Right ventricle myocardium inferior (tissue), 1 donor: ENCODE measurements at places on chromosomes 1 and 21. TPM values are rescaled to one million over a fixed set of nuclear protein-coding genes. Genes with fewer than 3 reads are reported as not detected.
A peak's percentile ranks its signal among the peaks of the same experiment; 100 is the strongest.

DNA sequence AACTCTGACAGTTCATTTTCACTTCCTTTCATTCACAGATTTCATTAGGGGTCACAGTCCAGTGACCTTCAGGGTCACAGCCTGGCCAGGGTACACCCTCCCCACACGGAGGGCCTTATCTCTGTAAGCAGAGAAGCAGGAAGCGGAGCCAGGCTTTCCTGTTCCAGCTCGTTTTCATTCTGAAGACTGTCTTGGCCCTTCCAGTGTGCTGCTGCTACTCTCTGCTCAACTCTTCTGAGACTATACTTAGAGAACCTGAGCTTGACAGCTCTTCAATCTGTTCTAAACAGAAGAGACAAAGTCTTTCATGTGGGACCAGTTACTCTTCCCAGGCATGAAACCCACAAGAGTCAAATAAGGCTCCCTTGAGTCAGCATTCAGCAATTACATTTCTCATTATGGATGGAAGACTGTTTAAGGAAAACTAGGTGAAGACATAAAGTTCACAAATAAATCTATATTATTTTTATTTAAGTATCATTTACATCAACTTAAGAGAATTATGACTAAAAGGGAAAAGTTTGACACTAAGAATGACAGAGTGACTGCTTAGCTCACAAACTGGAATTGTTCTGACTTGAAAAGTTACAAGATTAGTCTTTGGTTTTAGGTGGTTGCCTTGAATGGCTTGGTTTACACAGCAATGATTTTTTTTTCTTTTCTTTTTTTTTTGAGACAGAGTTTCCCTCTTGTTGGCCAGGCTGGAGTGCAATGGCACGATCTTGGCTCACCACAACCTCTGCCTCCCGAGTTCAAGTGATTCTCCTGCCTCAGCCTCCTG lies 4.8 kb upstream of the TDRD10 start:
- DNase-seq = no peak

GRCh38 chr1:88462488-88463261 lies 221.4 kb upstream of the PKN2 start:
- peak; percentile 72 for DNase-seq

- peak; percentile 22 for DNase-seq
Measured at GRCh38 chr1:156655904-156656516, 14.1 kb downstream of the BCAN start.

DNA sequence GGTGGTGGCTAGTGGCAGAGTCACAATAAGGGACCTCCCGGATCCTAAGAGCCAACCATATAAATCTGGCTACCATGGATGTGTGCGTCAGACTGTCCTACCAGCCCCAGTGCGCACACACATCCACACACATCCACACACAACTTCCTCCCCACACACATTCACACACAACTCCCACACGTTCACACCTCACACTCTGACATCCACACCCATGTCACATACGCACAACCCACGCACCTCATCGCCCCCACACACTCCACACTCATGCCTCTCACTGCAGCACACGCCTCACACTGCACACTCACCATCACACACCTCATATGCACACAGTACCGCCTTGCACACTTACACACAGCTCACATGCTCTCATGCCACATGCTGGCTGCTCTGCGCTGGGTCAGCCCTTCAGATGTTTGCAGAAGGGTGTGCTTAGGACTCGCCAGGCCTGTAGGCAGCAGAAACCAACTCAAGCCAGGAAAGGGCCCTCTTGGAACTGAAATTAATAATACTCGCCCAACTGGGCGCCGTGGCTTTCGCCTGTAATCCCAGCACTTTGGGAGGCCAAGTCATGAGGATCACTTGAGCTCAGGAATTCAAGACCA lies 3.0 kb downstream of the LDLRAD2 start:
- no peak for DNase-seq

DNA sequence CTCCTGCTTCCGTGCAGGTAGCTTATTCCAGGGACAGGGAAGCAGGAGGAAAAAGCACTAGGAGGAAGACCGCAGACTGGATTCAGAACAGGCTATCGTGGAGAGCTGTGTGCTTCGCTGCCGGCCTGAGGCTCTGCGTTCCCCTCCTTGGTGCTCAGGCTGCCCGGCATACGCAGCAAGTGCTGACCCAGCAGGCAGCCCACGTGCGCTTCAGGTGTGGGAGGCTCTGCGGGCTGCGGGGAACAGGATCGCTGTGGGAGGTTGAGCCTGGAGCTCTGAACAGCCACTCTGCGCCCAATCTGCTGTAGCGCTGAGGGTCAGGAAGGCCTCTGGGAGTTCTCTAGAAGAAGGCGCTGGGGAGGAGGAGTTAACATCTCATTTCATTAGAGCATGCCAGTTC lies 27.9 kb downstream of the DOP1B start:
- DNase-seq = no peak

- DNase-seq = no peak
Measured at GRCh38 chr21:44084496-44085241, 22.5 kb upstream of the PWP2 start.

DNA sequence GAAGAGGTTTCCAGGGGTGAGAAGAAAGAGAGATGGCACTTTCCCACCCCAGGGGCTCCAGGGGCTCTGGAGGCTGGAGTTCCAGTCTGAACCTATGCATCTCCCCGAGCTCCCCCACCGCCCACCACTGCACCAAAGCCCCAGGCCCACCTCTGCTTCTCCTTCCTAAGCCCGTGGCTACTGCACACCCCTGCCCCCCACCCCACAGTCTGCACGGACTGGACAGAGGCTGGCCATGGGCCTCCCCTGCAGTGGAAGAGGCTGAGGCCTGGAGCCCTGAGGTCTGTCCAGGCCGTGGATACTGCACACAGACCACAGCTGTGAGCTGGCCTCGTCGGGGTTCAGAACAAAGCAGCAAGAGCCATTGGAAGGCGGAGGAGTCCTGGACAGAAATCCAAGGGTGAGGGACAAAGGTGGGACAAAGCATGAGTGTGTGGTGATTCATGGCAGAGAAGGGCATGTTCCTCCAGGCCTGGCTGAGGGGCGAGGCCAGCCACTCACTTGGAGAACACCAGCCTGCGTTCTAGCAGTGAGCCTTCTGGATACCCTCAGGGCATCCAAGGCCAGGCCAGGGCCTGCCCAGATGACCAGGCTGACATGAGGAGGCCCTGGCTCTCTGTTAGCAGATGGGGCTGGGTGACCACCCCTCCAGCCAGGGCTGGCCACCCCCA lies 244.8 kb upstream of the VAMP3 start:
- DNase-seq = no peak

- DNase-seq = no peak
Measured at GRCh38 chr1:67348586-67349252, 41.0 kb downstream of the IL12RB2 start.

- DNase-seq = no peak
Measured at GRCh38 chr1:118381197-118381869, 196.3 kb upstream of the SPAG17 start.

GRCh38 chr1:205182930-205183329 lies 28.6 kb downstream of the DSTYK start:
- DNase-seq = no peak

- DNase-seq = no peak
Measured at GRCh38 chr1:112346801-112347350, 49.1 kb upstream of the CTTNBP2NL start.

GRCh38 chr1:30462826-30463425 lies 260.5 kb downstream of the MATN1 start:
- DNase-seq = no peak

- no peak for DNase-seq
Measured at GRCh38 chr1:50422946-50423669, at the start of gene DMRTA2. Gene DMRTA2 (minus strand): TSS chr1:50423443. CDS start chr1:50421536, 1,907 bp downstream.

DNA sequence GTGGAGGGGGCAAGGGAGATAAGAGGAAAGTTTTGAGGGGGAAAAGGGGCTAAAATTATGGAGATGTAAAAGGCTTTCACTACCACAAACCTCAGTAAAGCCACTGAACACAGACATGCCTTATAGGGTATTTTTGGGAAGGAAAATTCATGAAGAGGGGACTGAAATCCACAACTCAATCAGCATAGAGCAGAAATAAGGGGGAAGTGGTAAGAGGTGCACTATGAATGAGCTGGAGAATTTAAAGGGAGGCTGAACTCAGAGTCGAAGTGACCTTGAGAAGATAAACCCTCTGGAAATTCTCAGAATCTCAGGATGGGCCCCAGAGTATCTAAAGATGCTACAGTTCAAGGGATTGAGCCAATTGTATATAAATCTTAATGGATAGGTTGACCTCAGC lies 15.3 kb downstream of the RHEX start:
- no peak for DNase-seq

DNA sequence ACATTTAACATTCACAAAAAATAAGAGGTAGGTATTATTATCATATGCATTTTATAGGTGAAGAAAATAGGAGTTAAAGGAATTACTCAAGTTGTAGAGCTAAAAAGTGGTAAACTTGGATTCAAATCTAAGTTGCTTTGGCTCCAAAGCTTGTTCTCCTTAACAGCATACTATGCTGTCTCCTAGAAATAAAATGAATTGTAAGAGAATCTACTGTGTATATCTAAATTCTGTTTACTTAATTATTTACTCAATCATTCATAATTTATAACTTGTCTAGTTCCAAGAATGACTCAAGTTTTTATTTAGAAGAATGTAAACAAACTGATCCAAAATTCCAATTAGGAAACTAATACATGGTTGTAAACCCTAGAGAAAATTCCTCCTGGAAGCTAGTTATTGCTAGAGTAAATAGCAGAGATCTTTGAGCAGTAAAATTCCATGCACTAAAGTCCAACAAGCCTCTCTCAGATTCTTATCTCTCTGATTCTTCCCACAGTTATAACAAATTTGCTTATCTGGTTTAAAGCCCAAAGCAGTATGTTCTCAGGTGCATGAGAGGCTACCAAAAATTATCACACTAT lies 132.5 kb upstream of the DPT start:
- DNase-seq = no peak

DNA sequence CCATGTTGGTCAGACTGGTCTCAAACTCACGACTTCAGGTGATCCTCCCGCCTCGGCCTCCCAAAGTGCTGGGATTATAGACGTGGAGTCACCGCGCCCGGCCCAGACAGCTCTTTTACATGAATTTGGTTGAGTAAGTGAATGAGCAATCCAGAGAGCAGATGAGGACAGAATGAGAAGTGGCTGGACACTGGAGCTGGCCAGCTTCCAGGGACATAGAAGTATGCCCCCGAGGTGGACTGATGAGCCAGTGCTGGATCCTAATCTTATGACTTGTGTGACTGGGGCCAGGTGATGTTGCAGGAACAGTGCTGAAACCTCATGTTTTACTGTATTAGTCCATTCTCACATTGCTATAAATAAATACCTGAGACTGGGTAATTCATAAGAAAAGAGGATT lies 35.9 kb upstream of the KANK4 start:
- DNase-seq = no peak

DNA sequence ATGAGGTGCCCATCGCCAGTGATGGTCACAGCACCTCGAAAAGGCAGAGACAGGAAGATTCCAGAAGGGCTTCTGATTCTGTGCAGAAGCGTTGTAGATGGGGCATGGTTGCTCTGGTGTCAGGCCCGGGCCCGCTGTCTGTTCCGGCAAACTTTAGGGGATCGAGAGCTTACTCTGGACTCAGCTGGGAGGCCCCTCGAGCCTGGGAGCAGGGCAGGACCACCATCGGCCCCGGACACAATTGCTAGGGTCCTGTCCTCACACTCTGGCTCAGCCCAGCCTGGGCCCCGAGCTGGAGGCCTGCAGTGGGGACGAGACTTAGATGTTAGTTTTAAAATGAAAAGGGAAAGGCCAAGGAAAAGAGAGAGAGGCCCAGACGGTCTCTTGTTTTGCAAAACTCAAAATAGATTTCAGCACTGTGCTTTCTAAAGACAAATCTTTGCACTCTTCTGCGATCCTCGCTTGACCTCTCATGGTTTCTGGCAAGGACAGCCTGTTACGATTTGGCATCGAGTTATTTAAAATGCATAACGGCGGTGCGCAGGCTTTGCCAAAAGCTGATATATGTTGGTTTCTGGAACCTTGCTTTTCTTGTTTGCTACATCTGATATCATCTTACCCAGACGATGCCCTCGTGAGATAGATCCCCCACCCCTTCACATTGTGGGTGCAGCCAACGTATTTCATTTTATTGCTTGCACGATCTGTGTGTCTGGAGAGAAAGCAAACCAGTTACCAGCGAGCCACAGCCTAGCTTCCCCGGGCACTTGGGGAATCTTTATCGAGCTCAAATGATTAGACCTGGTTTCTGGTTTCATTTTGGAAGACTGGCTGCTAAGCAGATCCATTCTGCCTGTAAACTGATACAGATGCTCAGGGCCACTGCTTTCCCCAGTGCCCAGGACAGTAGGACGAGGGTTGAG lies 58.0 kb downstream of the PRDM16 start:
- no peak for DNase-seq

GRCh38 chr1:212012034-212012740 lies 23.2 kb downstream of the INTS7 start:
- DNase-seq = no peak

DNA sequence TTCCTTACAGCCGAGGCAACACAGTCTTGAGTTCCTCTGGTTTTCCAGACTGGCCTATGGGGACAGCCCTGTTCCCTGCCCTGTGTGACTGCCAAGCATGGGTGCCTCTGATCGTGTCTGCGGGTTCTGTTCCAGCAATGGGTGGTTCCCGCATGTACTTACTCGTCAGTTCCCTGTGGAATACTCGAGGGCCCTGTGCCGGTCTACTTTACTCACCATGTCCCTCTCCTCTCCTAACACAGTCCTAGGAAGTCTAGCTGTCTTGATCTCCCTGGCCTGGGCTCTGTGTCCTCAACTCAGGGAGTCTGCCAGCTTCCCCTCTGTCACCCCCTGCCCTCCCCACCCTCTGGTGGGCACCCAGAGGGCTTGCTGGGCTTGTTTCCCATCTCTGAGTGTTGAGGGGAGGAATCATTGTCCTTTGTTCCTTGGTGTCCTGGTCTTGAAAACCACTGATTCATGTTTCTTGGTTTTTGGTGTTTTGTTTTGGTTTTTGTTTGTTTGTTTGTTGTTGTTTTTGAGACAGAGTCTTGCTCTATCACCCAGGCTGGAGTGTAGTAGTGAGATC lies 36.0 kb downstream of the TRAPPC10 start:
- no peak for DNase-seq

DNA sequence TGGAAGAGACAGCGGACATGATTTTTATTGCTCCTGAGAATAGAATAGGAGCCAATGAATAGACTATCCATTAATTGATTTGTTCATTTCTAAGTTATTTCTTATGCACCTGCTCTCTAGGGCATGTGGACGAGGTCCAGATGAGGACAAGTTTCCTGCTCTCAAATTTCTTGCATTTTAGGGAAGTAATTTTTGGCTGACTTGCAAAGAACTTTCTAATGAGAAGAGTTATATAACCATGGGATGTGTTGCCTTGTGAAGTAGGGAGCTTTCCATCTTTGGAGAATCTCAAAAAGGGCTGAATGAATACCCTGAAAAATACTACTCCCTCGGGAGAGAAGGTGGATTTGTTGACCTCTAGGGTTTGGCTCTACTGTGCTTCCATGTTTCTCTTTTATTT lies 243.0 kb downstream of the KIF26B start:
- no peak for DNase-seq

The IQCC gene
- total RNA-seq = 0.81 TPM

The DMRTA2 gene
- total RNA-seq = not detected

The CYP4B1 gene
- total RNA-seq = 19.6 TPM

The LYPD8 gene
- total RNA-seq = not detected

The ACTL8 gene
- total RNA-seq = not detected

The TMEM269 gene
- not detected for total RNA-seq

The FMO2 gene
- total RNA-seq = 59.4 TPM

The KISS1 gene
- not detected for total RNA-seq

The CLCNKA gene
- 0.19 TPM for total RNA-seq

The MEX3A gene
- total RNA-seq = 0.24 TPM

The OR2G6 gene
- not detected for total RNA-seq
